CD4-positive, alpha-beta memory T cell (primary cell): ENCODE measurements at places on chromosomes 5 and 9. TPM values are rescaled to one million over a fixed set of nuclear protein-coding genes. Genes with fewer than 3 reads are reported as not detected.

DNA sequence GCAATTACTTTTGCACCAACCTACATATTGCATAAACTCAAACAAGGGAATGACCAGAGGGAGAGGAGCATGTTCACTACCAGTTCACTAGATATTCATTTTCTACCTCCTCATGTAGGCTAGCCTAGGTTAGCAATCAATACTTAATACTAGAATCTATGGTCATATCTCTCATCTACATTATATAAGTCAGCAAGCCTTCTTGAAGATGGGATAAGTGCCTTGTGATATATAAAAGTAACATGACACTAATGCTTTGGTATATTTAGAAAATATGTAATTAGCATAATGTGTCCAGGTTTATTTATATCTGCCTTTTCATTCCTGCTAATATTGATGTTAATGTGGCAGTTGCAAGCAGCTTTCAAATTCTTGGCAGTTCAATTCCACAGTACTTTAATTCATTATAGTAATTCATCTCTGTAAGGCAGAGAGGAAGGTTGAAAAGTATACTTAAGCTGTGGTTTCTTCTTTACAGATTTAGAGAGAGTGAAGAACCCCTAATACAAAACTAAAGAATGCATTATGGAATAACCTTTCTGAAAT, 1613.2 kb upstream of the ACO1 start:
- DNase-seq, result no peak

Gene CD14
- total RNA-seq, result 5.2 TPM

DNA sequence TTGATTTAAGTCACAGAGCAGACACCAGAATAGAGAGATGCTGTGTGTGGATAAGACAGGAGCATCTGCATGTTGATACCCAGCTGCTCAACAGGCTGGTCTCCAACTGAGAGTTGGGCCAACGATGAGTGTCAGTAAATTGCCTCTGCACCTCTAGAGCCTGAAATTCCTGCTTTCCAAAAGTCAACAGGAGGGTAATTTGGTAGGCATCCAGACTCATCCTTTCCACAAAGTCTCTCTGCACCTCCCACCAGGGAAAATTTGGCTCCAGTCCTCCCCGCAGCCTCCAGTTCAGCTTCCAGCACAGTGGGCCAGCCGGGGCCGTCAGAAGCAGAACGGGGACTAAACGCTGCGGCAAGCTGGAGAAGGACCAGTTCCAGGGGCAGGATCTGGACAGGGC, 136.9 kb downstream of the RFK start:
- DNase-seq, result no peak

DNA sequence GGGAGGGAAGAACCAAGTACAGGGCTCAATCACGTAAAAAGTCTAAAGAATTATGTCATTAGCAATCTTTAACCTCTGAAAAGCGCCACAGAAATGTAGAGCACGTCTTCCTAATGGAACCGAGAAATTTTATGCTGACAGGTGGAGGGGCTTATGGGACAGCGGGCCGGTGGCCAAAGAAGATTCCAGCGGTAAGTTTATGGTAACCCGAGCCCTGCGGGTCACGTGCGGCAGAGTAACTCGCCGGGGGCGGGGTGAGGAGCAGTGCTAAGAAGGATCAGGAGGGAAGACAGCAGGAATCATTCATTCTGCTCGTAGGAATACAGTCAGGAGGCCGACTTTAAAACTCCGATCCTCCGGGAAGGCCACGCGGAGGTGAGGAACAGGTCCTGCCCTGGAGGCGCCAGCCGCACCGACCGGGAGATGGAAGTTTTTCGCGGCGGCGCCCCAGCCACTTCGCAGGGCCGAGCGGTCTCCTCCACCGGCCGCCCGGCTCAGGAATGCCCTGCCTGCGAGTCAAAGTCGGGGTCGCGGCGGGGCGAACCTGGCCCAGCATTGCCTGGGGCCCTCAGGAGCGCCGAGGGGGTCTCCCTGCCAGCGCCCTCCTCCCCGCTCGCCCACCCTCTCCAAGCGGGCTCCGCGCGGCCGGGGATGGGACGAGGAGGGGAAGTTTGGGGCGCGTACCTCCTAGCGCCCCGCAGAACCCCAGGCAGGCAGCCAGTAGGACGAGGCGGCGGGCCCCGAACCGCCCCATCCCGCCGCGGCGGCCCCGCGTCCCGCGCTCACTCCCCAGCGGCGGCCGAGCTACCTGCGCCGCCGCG, 101.8 kb downstream of the ESM1 start:
- DNase-seq, result no peak

Gene ZNF366
- 0.29 TPM for total RNA-seq

Gene CER1
- not detected for total RNA-seq

Gene TBCA
- 80.4 TPM for total RNA-seq

Gene CCL27
- not detected for total RNA-seq

DNA sequence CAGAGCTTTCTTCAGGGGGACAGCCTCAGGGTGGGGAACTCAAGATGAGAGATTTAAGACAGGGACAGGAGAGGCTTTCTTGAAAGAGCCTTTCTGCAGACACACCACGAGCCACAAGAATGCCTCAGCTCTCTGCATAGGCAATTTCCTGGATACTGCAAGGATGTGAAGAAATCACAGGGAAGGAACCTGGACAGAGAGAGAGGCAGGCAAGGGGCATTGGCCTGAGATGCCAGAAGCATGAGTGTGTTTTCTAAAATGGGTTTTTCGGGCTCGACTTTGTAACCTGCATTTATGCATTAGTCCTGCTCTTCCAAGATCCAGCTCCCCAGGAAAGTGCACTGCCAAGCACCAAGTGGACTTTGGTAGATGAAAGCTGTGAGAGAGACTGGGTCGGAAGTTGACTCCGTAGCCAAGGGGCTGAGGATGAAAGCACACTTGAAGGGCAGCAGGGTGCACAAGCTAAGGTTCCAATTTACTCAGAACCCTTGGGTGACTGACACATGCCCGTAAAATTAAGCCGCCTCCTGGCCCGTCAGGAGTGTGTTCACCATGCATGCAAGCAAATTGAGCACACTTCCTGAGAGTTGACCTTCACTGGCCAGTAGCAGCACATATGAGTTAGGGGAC, 90.9 kb downstream of the CFAP90 start:
- no peak for DNase-seq

DNA sequence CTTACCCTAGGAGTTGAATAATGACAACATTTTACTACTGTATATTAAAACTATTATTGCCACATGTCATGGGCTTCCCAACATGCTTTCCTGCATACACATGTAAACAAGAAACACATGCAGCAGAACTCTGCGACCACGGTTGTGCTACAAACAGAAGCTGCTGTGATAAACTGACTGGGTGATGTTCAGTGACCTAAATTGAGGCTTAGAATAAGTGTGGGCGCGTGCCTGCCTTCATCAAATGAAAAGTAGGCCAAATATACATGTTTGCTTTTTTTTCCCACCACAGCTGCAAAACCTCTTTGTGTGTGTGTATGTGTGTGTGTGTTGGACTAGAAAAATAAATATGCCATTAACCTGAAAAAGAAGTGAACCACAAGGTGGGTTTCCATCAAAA, 1202.1 kb downstream of the PTPRD start:
- DNase-seq, result no peak

- DNase-seq, result no peak
Measured at GRCh38 chr5:171521679-171522078, 102.2 kb downstream of the FGF18 start.

GRCh38 chr9:122355336-122355875, 15.4 kb upstream of the PTGS1 start:
- no peak for DNase-seq

- no peak for DNase-seq
Measured at GRCh38 chr5:36575361-36575781, 31.0 kb upstream of the SLC1A3 start.

DNA sequence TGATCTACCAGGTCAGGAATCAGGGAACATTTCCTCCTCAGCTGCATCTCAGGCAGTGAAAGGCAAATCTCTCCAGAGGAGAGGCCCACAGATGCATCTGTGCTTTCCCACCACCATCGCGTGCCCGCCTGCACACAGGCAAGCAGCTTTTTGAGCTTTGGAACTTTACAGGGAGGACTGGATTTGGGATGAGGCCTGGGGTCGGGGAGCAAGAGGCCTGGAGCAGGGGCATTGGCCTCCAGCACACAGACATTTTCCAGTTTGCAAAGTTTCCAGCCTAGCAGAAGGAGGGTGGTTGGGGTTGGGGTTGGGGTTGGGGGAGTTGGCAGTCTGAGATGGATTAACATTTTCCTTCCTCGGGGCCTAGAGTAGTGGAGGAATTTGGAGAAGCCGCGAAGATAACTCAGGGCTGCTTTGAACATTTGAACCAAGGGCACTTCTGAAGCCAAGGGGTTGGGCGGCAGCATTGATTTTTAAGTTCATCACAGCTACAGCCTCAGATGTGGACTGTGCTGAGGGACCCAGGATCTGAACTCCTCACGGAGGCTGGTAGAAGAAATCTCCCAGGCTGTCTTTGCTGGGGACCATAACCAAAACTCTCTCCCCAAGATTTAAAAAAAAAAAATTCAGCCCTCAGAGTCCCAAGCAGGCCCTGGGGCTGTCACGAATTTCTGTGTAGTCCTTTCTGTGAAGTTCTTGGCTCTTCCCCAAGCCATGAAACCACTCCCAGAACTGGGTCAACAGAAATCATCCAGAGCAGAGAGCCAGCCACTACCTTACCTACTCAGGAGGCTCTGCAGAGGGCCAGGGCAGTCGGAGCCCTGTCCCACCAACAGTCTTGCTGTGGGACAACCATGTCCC, 25.6 kb downstream of the C5orf15 start:
- no peak for DNase-seq

DNA sequence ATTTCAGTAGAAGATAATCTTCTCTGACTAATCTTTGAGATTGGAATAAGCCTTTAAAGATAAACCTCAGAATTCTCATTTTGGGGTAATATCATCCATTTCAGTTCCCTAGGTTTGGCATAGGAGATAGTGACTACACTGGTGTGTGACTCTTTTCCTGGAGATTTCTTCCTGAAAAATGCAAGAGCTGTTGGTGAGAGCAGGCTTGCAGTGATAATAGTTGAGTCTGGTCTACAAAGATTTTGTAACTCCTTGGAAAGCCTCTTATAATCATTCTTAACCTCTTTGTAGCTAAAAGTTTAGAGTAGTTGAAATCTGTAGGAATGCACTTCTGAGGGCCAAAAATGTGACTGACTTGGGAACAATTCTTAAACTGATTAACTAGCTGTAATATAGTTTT, 23.4 kb downstream of the RANBP17 start:
- DNase-seq, result no peak

GRCh38 chr9:6270896-6271295, 55.3 kb downstream of the IL33 start:
- DNase-seq, result no peak

Gene IL4
- not detected for total RNA-seq

Gene EGFLAM
- not detected for total RNA-seq

GRCh38 chr5:16935231-16936149, 598 bp downstream of the MYO10 start:
- DNase-seq, result peak; percentile 8

Gene PRDM12
- total RNA-seq, result not detected

- no peak for DNase-seq
Measured at GRCh38 chr5:161086461-161086860, 234.4 kb upstream of the ATP10B start.

Gene C1QTNF3
- 7.0 TPM for total RNA-seq

DNA sequence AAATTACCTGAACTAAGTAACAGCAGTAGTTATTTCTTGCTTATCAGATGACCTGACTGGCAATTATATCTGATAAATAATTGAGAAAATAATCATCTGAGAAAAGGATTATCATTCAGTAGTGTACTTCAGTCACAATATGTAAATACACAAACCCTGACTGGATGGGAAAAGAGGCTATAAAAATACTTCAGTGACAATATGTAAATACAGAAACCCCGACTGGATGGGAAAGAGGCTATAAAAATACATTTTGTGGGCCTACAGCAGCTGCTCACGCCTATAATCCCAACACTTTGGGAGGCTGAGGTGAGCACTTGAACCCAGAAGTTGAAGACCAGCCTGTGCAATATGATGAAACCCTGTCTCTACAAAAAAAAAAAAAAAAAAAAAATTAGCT, 11.1 kb downstream of the UBAP2 start:
- no peak for DNase-seq

Gene PITX1
- total RNA-seq, result not detected

GRCh38 chr5:177964471-177964870, 31.6 kb downstream of the PROP1 start:
- DNase-seq, result no peak

DNA sequence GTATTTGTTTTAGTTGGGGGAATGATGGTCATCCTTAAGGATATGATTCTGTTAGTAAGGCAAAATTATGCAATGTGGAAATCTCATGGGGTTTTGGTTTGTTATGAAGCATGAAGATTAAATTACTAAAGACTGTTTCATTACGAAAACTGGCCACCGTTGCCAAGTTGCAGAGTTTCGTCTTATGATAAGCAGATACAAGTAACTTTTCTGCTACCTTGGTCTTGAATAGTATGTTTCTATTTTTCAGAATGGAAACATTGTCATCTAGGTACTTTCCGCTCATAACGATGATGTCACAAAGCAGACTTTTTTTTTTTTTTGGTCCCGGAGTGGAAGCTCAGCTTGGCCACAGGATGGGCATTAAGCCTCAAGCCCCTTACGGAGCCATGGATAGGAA, 4.2 kb downstream of the CCNI2 start:
- peak; percentile 12 for DNase-seq

Gene ELOVL7
- total RNA-seq, result not detected

Gene SLC6A19
- not detected for total RNA-seq

DNA sequence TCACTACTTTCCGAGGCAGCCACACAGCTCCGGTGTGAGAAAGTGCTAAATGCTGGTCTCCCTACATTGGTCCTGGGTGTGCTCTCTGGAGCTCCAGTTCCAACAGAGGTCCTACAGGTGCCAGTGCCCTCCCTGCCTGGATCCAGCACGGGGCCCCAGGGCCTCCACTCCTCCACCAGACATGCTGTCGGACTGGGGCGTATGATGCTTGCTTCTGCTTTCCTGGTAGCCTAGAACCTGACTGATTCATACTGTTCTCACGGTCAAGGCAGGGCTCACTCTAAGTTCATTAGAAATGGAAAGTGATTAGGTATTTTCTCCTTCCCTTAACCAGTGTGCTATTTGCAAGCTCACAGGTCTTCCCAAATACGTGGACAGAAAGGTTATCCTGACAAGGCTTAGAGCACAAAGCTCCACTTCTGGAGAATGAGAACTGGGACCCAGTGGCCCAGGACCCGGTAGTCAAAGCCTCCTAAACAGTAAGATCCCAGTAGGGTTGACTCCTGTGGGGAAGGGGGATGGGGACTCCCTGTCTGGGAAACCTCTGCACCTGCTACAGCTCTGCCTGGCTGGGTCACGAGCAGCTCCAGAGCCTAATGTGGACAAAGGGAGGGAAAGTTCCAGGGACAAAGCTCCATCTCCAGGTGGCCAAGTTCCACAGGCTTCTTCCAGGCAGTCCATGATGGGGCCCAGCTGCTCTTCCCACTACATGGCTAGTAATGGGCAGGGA, 98.1 kb downstream of the PAX5 start:
- DNase-seq, result no peak

DNA sequence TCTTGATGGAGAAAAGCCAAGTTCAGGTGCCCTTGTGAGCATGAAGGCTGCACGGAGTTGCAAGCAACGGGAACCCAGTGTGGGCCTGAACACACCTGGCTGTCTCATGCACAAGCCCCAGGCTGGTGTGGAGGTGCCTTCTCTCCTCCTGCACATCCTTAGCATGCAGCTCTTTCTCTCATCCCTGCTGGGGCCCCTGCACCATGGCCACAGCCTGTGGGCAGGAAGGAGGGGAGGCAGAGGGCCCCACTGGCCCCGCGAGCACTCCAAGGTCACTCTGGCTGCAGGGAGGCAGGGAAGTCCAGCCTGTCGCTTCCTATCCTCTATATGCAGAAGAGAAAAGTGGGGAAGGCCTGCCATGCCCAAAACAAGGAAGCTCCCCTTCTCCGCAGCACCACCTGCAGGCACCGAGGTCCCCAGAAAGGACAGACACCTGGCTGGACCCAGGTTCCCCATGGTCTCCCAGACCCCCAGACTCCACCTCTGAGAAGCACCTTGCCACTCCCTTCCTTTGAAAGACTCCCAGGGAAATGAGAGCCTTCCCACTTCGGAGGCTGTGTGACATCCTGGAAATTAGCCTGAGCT, 18.6 kb downstream of the STKLD1 start:
- no peak for DNase-seq
